ENCODE measurements at places on chromosomes 12 and 14.

GRCh38 chr12:94550964-94551363 lies 91.3 kb upstream of the CEP83 start:
- no peak for DNase-seq

DNA sequence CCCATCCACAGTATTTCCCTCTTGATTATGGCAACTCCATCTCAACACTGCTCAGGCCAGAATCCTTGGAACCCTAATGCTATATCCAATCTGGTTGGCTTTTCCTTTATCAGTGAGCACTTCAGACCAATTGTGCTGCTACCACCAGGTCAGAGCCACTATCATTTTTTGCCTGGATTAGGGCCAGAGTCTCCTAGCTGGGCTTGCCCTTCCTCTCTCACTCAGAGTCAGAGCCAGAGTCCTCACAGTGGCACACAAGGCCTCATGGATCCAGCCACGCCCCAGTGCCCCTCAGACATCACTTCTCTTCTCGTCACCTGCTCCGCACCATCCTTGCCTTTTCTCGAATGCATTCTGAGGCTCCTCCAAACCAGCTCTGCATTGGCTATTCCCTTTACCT lies 211.1 kb downstream of the ANO6 start:
- DNase-seq: no peak

DNA sequence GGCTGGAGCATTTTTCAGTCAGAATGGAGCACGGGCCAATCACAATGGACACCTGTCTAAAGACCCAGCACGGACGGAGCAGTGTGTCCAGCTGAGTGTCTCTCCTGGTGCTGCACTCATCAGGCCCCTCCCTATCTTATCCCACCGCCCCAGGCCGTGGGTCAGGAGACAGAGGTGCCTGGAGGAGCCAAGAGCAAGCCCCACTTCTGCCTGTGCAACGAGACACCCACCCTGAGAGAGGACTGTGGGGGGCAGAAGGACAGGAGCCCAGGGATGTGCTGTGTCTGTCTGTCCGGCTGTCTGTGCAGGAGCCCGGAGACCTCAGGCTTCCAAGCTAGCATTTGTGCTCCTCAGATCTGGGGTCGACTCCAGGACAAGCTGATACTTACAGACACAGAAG lies 69.6 kb upstream of the SFSWAP start:
- DNase-seq: no peak

GRCh38 chr12:124758266-124759220 lies 105.1 kb downstream of the SCARB1 start:
- DNase-seq: no peak

- no peak for DNase-seq
Measured at GRCh38 chr12:62166525-62166924, 93.7 kb upstream of the USP15 start.

DNA sequence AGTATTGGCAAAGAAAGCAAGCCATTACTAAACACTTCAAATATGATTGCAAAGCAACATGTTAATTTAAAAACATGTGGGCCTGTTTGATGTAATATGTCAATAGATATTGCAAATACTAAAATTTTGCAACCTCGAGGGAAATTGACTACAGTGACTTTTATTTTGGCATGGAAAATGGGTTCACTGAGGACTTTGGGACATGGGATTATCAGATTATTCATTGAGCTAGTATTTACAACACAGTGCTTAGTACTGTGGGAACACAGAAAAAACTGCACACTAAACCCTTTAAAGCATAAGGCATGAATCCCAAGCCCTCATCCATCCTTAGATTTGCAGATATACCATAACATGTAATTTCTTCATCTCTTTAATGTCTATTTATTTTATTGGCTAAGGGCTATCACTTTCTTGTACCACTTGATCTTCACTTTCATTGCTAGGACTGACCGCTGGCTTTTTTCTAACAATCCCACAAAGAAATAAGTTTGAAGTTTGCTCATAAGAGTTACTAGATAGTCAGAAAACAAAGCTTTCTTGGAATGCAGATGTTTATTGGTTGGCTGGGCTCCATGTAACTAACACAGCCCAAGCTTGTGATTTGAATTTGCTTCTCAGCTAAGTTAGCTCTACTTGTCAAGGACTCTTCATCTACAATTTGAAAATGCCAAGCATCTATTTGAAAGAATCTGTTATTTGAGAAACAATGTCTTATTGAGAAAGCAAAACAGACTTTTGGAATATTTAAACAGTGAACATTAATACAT lies 48.7 kb downstream of the PPFIBP1 start:
- no peak for DNase-seq

- peak; percentile 38 for DNase-seq
Measured at GRCh38 chr14:90235179-90235976, 21.0 kb upstream of the PSMC1 start.

GRCh38 chr12:105960319-105961083 lies 178.3 kb downstream of the NUAK1 start:
- DNase-seq: no peak

DNA sequence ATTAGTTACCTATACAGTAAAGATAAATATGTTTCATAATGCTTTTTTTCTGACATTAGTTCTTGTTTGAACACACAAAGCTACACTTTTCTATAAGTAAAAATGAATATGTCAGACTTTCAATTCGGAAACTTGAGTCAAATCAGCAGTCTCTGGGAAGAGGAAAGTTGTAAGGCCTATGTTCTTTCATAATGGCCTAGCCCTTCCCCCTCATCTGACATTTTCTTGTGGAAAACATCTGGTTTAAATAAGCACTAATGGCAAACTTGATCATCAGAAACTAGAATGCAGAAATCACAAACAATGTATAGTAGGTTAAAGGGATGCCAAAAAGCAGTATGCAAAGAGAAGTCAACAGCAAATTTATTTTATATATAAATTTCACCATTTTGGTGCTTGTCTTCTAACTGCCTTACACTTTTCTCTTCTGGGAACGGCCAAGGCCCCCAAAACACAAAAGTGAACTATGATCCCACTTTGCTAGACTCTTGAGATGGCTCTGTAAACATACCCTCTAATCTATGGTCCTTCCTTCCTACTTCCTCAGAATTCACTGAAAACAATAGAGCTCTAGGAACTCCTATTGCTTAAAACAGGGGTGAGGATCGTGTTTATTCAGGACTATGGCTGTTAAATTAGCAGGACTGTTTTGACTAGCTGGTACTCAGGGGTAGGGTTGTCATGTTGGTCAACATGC lies 444.1 kb downstream of the RAD51B start:
- DNase-seq: no peak

GRCh38 chr14:105021656-105022275 lies 883 bp upstream of the CDCA4 start:
- DNase-seq: no peak

DNA sequence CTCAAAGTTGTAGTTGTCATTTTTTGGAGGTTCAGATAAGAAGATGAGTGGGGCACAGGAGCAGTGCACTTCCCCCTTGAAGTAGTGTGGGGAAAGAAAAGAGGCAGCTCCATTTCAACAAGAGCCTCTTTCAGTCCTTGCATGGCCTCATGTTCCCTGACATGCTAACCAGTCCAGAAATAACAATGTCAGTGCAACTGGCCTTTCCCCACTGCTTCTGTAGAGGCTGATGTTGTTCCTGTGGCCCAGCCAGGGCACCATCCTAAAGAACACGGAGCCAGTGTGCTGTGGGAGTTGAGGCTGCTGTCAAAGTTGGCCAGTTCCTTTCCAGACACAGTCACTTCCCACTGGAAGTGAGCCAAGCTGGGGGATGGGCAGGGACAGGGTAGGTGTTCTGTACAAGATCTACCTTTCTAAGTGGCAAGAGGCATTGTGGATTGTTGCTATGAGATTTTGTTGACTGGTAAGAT lies 77.7 kb upstream of the SLC38A2 start:
- no peak for DNase-seq

GRCh38 chr12:103840462-103840875 lies 565 bp downstream of the NT5DC3 start:
- DNase-seq: no peak

All from effector memory CD4-positive, alpha-beta T cell (primary cell).